ENCODE measurements at places on chromosomes 2 and 18.

DNA sequence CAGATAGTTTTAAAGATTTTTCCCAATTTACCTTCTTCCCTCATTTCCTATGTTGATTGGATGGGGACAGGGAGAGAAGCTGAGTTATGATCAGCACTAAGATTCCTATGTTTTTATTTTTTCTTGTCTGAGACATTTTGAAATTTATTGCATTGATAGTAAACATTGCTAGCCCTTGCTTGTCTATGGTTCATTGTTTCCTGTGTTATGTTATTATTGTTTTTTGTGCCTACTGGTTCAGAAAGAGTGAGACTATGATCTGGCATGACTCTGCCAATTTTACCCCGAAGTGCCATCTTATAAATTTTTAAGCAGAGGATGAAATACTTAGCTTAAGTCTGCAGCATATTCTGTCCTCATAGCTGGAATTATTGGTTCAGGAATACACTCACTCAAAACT, 478.5 kb downstream of the MBD2 start:
- no peak for DNase-seq

DNA sequence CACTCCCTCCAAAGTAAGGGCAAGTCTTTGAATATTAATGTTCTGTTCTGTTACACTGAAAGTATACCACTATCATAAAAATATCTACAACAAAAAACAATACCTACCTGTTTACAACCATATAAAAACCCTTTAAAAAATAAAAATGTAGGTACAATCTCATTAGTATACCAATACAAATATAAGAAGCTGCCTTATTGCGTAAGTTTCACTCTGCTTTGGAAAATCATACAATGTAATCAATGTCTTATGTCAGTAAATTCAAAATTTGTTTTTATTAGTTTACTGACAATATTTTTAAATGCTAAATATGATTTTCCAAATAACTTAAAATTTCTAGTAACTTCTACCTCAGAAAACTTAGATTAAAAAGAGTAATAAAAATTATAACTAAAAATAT, 72.8 kb downstream of the RAPH1 start:
- no peak for DNase-seq

DNA sequence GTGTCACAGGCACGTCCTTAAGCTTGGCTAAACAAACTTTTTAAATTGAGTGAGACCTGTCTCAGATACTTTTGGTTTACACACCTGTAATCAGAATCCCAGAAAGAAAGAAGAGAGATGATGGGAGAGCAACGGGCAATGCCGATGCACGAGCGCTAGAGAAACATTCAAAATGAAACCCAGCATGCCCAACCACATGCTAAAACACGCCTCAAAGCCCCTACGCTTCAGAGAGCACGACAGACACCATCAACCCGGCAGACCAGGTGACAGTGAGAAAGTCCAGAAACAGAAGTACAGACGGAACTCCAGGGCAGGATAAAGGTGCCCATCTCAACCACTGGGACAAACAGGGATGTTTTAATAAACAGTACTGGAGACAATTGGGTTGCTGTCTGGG, 85.5 kb downstream of the HDAC4 start:
- no peak for DNase-seq

GRCh38 chr2:69184224-69184623, 171.2 kb downstream of the ANTXR1 start:
- no peak for DNase-seq

- no peak for DNase-seq
These were observed 65.5 kb downstream of the EPB41L3 start for GRCh38 chr18:5478261-5478660.

DNA sequence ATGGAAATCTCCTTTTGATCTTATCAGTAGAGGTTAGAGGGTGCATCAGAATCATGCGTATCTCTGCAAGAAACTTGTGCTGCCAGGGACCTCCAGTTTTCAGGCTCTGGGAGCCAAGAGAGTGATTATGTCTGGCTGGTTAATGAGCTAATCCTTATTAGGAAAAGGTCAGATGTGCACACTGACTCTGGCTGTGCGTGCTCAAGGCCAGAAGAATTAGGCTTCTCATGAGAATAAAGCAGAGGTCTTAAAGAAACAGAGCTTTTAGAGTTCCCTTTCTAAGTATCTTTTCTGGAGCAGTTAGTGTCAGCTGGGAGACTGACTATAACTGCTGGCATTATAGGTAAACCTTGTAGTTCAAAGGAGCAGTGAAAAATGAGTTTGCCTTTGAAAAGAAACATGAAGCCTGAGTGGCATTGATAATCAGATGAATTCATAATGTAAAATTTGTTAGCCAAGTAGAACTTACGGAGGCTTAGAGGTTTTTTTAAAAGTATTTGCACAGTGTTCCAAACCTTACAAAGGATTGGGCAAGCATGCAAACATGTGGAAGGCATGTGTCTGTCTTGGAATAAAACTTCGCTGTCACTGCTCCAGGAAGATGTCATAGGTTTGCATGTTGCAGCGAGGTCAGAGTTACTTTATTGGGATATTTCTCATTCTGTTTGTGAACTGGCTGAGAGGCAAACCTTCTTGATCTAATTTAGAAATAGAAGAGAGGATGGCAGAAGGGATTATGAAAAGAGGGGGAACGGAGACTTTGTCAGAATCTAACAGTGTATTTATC, 151.7 kb downstream of the ARHGAP28 start:
- no peak for DNase-seq

DNA sequence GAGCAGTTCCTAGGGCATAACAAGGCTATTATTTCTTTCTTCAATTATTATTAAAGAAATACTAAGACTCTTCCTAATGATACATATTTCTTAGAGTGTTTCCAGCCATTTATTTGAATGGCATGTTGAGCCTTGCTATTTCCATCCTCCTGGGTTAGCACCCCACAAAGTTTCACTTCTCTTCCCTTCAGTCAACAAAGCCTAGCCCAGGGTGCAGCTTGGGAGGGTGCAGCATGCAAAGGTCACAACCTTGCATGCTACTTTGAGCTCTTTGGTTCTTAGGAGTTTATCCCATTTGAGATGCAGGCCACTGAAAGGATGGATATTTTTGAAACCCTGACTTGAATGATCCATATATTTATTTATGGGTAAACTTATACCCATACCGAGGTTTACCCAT, 454.4 kb upstream of the MEIS1 start:
- DNase-seq: no peak
